ENCODE measurements at places on chromosomes 7 and 10.

- DNase-seq = no peak
These were observed 19.3 kb downstream of the OR6B1 start for GRCh38 chr7:144019457-144019856.

GRCh38 chr10:98485959-98486358 lies 39.2 kb upstream of the HPS1 start:
- DNase-seq = no peak

- DNase-seq = no peak
These were observed 150.5 kb upstream of the PPP2R2D start for GRCh38 chr10:131750171-131750895.

GRCh38 chr10:21849607-21850006 lies 153.9 kb downstream of the DNAJC1 start:
- DNase-seq = no peak

- no peak for DNase-seq
These were observed 159.3 kb upstream of the GALNT17 start for GRCh38 chr7:70972693-70973092.

GRCh38 chr7:52436278-52436677 lies 599.2 kb upstream of the POM121L12 start:
- no peak for DNase-seq

DNA sequence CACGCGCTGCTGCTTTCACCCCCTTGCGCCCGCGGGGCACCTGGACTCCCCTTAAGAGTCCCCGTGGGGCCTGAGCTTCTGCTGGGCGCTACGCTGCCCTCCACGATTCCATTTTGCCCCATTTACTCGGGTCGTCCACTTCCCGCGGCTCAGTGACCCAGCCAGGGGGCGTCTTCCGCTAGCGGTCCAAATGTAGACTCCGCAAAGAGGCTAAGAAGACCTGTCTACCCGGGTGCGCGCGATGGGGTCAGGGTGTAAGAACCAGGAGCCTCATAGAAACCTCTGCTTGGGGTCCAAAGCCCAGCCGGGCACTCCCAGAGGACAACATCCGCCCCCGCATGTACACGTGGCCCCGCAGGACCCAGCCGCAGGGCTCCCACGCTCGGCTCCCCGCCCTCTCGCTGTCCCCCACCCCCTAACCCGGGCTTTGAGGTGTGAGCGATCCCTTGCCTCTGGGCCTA lies 5.2 kb upstream of the HMX2 start:
- no peak for DNase-seq

DNA sequence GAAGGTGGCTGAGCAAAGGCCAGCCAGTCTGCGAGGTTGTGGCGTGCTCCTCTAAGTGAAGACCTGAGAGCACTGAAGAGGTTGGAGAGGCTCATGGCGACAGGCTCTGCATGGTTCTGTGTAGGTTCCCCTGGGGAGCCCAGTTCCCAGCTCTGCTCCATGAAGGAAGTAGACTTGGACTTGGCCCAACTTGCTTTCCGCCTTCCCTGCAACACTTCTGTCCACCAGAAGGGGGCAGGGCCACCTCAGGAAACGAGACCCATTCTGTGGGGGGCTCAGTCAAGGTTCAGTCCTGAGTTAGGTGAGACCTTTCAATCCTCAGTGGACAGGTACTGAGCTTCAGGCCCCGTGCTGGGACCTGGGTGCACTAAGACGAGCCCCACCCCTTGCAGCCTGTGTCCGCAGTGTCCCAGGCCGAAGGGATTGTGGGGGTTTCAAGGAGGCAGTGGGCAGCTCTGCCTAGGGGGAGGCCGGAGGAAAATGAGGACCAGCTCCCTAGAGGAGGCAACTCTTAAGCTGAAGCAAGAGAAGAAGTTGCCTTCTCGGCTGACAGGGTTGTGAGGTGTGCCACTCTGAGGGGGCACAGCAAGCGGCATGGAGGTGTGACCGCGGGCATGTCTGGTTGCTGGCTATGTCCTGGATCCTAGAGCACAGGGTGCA lies 15.0 kb upstream of the PCBD1 start:
- DNase-seq = peak; percentile 43

- no peak for DNase-seq
These were observed 129.2 kb upstream of the NRBF2 start for GRCh38 chr10:63003816-63004453.

- DNase-seq = no peak
These were observed 38.4 kb upstream of the PDE1C start for GRCh38 chr7:32108651-32109050.

- DNase-seq = no peak
These were observed 21.8 kb upstream of the SEMA3C start for GRCh38 chr7:80940539-80941207.

DNA sequence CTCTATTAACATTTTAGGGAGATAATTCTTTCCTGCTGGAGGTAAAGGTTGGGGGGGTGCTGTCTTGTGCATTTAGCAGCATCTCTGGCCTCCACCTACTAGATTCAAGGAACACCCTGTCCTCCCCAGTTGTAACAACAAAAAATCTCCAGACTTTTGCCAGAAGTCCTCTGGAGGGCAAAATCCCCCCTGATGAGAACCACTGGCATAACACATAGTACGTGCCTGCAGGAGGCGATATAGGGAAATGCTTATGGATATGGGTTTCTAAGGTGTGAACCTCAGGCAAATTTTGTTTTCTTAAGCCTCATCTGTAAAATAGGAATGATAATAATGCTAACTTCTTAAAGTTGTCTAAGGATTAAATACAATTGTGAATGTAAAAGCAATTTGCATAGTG lies 2.9 kb upstream of the OSBPL3 start:
- no peak for DNase-seq

DNA sequence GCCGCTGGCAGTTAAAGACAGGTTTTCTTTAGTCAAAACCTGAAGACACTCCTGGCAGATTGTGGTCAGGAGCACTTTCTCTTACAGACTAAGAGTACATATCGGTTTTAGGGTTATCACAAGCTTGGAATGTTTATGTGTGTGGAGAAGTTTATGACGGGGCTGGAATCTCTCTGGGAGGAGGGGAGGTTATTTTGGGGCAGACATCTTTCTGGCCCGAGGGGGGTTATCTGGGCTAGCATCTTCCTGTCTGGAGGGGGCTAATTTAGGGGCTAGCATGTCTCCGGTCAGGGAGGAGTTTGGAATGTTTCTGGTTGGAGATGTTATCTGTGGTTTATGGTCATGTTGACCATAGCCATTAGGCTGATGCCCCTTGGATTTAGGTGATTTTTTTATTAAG lies 141.2 kb upstream of the KIF5B start:
- no peak for DNase-seq

- DNase-seq = no peak
These were observed 382.7 kb downstream of the SFMBT2 start for GRCh38 chr10:7027913-7028808.

- no peak for DNase-seq
These were observed 99.8 kb downstream of the NKX6-2 start for GRCh38 chr10:132685921-132686680.

DNA sequence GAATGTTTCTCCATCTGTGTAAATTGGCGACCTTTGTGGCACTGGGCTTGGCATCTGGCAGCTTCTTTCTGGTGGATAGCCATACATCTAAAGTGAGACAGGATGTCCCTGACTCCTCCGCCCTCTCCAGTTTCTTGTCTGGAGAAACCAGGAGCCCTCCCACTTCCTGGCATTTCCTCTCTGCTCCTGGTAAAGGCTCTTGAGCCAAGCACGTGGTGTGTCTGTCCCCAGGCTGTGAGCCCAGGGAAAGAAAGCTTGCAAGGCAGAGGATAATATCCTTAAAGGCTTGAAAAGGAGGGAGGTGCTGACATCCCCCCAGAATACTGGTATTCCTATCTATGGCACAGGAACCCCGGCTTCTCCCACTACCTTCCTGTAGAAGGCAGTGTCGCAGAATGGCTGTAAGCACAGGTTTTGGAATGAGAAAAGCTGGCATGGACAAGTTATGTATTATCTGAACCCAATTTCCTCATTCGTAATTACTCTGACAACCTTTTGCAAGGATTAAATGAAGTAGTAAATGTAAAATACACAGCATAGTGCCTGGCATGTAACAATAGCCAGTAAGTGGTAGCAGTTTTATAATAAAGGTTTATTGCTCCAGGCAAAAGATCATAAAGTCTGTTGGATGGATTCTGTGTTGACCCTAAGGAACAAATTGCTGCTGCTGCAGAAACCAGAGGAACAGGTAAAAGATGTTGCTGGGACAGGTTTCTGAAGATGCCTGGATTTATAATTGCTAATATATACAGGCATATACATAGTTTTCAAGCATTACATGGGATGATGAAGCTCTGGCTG lies 11.8 kb upstream of the ACSL5 start:
- no peak for DNase-seq

GRCh38 chr7:18552316-18552916 lies 56.9 kb downstream of the HDAC9 start:
- no peak for DNase-seq

DNA sequence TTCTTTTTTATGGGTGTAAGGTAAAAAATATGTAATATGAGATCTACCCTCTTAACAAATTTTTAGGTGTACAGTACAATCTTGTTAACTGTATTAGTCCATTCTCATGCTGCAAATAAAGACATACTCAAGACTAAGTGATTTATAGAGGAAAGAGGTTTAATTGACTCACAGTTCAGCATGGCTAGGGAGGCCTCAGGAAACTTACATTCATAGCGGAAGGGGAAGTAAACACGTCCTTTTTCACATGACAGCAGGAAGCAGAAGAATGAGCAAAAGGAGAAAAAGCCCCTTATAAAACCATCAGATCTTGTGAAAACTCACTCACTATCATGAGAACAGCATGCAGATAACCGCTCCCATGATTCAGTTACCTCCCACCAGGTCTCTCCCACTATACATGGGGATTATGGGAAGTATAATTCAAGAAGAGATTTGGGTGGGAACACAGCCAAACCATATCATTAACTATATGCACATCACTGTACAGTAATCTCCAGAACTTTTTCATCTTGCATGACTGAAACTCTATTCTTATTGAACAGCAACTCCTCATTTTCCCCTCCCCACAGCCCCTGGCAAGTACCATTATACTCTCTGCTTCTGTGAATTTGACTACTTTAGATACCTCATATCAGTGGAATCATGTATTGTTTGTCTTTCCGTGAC lies 127.4 kb downstream of the WNT2 start:
- DNase-seq = no peak

DNA sequence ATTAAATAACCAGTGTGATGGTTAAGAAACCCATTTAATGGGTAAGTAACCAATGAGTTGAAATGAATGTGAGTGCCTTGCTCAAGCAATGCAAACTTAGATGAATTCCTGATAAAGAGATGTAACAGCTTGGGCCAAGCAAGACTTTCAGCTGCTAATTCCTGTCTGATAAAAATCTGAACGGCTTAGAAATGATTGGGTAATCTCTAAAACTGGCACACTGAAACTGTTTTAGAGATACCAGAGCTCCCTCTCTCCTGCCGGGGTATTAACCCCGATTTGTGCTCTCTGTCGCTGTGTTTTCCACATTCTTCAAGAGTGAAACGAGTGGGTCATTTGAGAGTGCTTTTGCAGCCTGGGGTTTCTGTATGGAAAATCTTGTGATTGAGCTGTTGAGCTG lies 534.9 kb upstream of the GALNT17 start:
- DNase-seq = no peak

GRCh38 chr10:538895-539294 lies 150.6 kb downstream of the DIP2C start:
- DNase-seq = no peak

DNA sequence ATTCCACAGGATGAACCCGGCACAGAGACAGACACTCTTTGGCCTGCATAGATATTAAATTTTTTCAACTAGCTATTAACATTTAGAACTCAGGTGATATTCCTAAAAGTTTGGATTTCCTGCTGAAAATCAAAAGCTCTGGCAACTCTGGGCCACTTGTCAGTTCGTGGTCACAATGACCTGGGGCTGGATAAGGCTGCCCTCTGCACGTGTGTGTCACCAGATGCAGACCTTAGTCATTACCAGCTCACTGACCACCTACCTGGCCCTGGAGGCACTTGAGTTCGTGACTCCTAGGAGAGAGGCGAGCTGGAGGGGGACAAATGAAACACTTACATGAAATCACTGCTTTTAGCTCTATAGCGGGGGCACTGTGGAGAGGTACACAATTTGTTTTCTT lies 126.5 kb downstream of the HIPK2 start:
- no peak for DNase-seq

GRCh38 chr7:42285383-42285824 lies 48.4 kb upstream of the GLI3 start:
- DNase-seq = no peak

DNA sequence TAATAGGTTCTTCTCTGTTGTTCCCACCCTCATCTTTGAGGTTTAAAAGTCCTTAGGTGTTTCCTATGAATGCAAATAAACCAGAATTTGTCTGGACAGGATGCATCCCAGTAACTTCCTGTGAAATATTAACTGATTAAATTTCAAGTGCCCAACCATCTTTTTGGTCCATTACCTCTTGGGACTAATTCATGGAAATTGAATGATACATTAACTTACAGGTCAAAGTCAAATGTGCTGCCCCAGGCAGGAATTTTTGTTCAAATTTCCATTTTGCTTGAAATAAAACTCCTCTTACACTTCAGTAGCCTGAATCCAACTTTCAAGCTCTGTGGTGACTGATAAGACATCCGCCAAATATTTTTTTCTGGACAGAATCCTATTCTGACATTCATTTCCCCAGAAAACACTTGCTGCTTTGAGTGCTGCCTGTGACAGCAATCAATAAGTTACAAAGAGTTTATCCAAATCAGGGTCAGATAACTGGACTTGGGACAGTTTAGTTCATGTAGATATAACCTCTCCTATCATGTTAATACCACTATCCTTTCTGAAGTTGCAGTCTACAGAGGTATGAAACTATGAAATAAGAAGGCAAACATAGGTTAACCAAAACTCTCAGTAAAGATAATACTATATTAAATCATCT lies 383.5 kb downstream of the POM121L12 start:
- DNase-seq = no peak

DNA sequence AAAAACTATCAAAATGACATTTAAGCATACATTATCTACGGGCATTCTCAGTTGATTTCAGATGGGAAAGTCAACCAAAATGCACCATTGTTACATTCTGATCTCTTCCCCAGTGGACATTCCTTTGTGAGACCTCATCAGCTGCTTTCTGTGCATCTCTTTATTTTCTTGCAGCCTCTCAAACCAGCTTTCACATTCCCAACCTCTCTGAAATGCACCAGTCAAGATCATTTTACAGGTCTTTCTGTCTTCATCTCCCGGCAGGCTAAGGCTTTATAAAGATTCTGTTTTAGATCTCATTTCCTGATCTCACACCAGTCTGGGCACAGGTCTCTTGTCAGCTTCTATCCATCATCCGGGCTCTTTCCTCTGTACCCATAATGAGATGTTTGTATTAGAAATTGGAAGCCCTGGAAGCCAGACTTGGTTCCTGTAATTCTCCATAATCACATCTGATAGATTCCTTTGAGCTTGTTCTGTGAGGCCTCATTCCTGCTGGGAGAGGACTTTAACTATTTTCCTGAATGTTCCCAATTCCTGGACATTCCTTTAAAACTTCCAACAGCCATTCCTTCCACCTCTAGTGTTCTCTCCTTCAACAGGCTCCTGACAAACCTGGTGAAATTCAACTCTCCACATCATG lies 44.3 kb upstream of the ARL4A start:
- no peak for DNase-seq
